Renal pelvis (tissue), 12 donors: ENCODE measurements at places on chromosomes 7 and 10. TPM values are rescaled to one million over a fixed set of nuclear protein-coding genes. Genes with fewer than 3 reads are reported as not detected.
A peak's percentile ranks its signal among the peaks of the same experiment; 100 is the strongest.

The CAMK1D gene
- polyA plus RNA-seq: 11.8 TPM

DNA sequence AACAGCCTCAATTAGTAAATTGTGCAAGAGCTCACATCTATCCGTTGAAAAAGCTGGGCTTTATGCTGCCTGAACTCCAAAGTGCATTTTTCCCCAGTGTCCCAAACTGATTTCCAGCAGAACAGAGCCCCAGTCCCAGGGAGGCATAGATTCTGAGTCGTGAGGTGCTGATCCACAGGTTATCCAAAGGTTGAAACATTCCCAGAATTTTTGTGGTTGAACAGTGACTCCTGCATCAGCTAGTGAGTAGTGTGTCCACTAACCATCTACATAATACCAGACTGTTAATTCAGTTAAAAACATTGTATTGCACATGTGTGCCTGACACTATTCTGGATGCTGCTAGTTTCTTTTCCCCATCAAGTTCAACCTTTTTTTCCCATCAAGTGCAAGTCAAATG lies 761.5 kb downstream of the GATA3 start:
- DNase-seq: no peak

GRCh38 chr10:98404571-98405359 lies 10.2 kb downstream of the PYROXD2 start:
- no peak for DNase-seq

GRCh38 chr7:47578579-47579270 lies 3.2 kb downstream of the TNS3 start:
- DNase-seq: no peak

GRCh38 chr10:60777696-60778213 lies 523 bp upstream of the CDK1 start:
- no peak for DNase-seq

- DNase-seq: no peak
These were observed 256.1 kb downstream of the COBL start for GRCh38 chr7:51060536-51060935.

The SPDYE8 gene
- 0.19 TPM for polyA plus RNA-seq

- DNase-seq: peak; percentile 11
These were observed 568 bp downstream of the PRSS2 start for GRCh38 chr7:142771353-142771723.

The DPYSL4 gene
- 15.4 TPM for polyA plus RNA-seq

DNA sequence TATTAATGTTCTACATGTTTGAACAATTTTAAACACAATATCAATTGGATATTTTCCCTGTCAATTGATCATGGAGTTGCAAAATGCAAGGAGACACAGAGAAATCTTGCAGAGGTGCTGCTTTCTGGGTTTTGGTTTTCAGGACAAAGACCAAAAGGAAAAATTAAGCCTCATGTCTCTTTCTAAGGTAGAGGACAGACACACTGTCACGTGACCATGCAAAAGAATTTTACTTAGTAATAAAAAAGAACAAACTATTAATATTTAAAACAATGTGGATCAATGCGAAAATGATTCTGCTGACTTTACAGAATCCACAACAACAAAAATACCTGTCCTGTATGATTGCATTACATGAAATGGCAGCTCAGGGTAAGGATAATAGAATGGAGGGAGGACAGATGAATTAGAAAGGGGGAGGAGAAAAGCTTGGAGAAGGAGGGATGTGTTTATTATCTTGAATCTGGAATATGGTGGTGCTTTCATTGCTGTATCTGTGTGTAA lies 493.7 kb upstream of the NUPR2 start:
- no peak for DNase-seq

- DNase-seq: peak; percentile 83
These were observed 155.5 kb upstream of the LYZL2 start for GRCh38 chr10:30784897-30785605.

GRCh38 chr7:19407270-19407669 lies 262.0 kb upstream of the FERD3L start:
- DNase-seq: no peak

The CPN1 gene
- polyA plus RNA-seq: 3.8 TPM

DNA sequence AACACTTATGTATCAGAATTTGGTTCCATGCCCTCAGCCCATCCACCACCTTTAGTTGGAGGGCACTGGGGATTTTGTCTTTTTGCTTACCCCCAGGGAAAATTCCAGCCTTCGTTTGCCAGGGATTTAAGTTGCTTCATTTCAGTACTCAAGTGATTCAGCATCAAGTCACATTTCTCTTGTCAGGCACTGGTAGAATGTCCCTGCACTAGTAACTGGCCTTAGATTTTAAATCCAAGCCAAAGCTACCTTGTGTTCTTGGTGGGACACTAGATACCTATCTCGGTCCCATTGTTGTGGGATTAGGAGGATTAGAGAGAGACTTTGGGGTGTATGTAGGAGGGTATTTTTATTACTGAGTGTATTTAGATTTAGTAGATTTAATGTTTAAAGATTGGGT lies 613.1 kb downstream of the SUGCT start:
- DNase-seq: no peak

DNA sequence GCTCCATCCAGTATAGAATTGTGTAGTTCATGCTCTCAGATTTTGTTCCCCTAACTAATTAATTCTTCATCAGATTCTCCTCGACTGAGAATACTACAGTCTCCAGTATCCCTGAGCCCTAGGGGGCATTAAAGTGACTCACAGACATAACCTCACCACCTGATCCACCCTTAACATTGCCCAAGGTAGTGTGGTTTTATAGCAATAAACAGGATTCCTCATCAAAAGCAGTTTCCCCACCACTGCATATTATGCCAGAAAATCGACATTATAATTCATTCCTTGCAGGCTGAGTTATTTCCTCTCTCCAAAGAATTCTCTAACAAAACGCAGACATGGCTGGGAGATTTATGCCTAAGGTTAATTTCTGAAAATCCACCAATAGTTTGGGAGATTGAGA lies 1402.5 kb upstream of the CELF2 start:
- no peak for DNase-seq

The CDCA7L gene
- 48.9 TPM for polyA plus RNA-seq

DNA sequence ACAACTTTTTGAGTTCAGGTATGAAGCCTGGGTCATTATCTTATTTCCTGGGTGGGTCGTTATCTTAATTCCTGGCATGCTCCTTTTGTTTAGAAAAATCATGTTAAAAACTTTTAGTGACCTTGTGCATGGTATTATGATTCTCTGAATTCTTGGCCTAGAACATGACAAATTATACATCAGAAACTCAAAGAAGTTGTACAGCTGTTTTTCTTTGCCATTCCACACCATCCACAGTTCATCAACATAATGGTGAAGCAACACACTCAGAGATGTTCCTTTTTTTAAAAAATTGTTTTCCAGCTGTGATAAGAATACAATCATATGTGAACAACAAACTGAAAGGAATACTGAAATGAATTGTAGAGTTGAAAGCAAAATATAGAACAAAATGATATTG lies 149.2 kb upstream of the SEMA3D start:
- no peak for DNase-seq

The ANKRD30A gene
- not detected for polyA plus RNA-seq

- DNase-seq: no peak
These were observed 35.1 kb downstream of the MXI1 start for GRCh38 chr10:110242511-110242910.

- DNase-seq: no peak
These were observed at the start of gene CREB5 for GRCh38 chr7:28411876-28412662. TSS of gene CREB5 (plus strand) at chr7:28412518. CDS start at chr7:28412915, 397 bp downstream.

The CNTNAP2 gene
- polyA plus RNA-seq: 28.4 TPM

DNA sequence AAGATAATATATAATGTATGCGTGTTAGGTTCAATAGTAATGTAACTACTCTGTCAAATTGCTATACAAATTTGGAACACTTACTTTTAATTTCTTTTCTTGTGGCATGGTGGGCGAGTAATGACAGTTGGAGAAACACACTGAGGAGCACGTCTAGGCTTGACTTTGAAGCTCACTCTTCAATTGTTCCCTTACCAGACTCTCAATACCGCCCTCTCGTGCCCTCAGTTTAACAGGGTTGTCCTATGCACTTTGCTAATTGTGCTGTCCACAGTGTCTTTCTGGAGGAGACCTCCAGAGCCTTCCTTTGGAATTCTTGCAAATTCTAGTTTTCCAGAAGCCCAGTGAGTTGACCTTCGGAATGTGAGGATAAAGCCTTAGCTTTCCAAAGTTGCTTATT lies 107.2 kb upstream of the RELN start:
- no peak for DNase-seq

The GPRIN2 gene
- 3.7 TPM for polyA plus RNA-seq

The FHIP2A gene
- polyA plus RNA-seq: 32.5 TPM

The FGFR2 gene
- polyA plus RNA-seq: 119 TPM

GRCh38 chr7:25786936-25787335 lies 365.1 kb upstream of the NFE2L3 start:
- peak; percentile 45 for DNase-seq

DNA sequence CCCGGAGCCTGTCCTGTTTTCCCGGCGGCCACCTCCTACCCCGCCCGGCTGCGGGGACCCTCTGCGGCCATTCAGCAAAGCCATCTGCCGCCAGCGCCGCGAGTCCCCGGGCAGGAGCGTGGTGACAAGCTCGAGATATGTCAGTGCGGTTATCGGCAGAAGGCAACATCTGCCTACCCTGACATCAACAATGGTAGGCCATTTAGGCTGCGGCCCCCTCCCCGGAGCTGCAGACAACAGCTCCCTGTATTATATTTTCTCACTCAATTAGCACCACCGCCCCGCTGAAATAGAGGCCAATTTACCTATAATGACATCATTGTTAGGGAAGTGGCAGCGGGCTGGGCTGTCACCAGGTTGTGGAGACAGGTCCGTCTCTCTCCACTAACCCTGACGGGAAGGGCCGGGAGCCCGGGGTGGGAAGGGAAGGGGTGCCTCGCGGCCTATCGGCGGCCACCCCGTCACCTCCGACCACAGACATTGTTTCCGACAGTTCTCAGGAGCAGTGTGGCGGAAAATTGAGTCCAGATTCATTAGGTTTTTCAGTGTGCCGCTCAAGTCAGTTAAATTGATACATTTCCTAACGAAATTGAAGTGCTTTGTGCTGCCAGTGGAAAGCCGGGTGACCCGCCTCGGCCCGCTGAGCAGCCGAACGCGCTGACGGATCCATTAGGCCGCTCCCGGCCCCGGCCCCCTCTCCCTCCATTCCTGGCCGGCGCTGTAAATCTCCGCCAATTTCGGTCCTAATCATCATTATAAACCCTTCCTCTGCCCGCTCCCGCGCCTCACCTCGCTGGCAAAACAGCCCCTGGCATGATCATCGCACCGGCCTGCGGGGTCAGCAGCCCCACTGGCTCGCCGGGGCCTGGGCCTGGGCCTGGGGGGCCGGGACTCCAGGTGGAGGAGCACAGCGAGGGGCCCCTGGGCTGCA lies 43.0 kb downstream of the UNCX start:
- DNase-seq: peak; percentile 62
